Renal pelvis (tissue), 12 donors: ENCODE measurements at places on chromosomes 1 and 21. TPM values are rescaled to one million over a fixed set of nuclear protein-coding genes. Genes with fewer than 3 reads are reported as not detected.

LGR6 gene
- 1.1 TPM for polyA plus RNA-seq

KIF2C gene
- 30.8 TPM for polyA plus RNA-seq

FCRL5 gene
- 0.13 TPM for polyA plus RNA-seq

NADK gene
- polyA plus RNA-seq: 49.6 TPM

CACNA1E gene
- 0.76 TPM for polyA plus RNA-seq

OR2L8 gene
- not detected for polyA plus RNA-seq

SHE gene
- 12.4 TPM for polyA plus RNA-seq

- DNase-seq: no peak
These were observed 580.6 kb downstream of the PLA2G4A start for GRCh38 chr1:187409341-187409740.

DNA sequence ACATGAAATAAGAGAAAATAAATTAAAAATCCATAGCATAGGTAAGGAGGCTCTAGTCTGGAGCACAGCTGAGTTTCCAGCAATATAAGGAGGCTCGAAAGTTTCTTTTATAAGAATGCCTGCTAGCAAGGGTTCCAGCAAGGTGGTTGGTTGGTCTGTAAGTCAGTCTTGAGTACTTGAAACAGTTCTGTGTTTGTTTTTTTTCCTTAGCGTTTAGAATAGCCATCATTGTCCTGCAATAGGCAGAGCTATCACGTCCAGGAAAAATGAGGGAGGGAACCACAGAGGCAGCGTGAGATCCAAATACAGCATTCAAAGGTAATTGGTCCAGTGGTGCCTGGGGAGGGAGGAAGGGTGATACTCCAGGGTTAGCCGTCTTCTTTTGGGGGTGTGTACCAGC lies 8.4 kb downstream of the UBE2Q1 start:
- DNase-seq: no peak

DNA sequence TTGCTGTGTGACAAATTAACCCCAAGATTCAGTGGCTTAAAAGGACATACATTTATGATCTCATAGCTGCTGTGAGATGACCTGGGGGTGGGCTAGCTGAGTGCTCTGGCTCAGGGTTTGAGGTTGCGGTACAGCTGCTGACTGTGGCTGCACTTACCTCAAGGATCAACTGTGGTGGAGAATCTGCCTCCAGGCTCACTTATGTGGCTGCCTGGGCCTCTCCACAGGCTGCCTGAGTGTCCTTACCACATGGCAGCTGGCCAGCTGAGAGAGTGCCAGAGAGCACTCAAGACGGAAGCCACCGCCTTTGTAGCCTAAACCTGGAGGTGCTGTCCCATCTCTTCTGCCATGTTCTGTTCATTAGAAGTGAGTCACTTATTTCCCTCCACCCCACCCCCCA lies 5.7 kb downstream of the LRRC71 start:
- DNase-seq: no peak

DNA sequence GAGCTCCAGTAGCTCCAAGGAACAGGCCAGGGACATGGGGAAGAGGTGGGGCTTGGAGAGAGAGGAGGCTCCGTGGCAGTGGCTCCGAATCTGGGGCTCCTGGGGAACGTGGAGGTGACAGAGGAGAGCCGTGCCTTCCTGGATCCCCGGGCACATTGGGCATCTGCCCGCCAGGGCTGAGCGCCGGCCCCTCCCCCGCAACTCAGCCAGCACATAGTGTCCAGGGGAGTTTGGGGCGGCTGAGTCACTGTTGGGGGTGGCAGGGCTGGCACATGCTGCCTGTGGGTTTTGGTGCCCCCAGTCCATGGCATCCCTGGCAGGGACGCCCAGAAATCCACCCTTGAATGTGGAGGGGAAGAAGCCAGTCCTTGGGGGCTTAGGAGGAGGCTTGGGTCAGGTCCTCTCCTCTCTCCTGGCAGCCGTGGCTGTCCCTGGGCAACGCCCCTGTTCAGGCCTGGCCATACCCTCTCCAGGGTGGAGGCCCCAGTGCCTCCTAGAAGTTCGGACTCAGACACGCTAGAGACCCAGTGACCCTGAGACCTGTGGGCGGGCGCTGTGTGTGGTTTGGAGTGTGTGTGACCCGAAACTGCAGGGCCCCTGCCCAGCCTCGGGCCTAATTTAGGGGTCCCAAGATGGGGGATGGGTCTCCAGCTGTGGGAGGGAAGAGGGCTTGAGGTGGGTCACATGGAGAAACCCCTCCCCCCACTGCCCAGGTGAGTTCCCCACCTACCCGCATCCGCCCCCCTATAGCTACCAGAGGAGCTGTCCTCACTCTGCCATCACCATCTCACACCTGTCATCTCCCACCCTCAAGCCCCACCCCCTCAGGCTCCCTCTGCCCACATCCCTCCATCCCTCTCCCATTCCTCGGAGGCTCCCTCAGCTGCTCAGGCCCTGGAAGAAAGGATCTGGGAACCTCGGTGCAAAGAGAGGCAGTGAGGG lies 1.6 kb downstream of the HSPB7 start:
- DNase-seq: no peak

DNA sequence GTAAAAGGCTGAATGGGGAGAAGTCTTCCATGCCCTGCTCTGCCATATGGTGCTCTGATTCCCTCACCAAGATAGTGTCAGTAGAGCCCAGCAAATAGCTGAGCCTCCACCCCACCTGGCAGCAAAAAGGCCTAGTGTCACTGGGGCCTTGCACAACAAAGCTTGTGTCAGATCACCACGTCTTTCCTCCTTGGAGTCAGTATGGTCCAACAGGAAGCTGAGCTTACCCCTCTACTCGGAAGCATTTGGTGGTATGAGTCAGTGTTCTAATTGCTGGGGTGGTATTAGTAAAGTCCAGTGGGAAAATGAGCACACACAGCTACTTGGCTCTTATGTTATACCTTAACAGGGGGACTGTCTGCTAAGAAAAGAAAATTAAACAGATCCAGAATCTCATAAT lies 18.7 kb upstream of the RRP15 start:
- no peak for DNase-seq

- DNase-seq: no peak
These were observed 114.8 kb upstream of the BMP8A start for GRCh38 chr1:39376656-39377055.

GRCh38 chr1:206513312-206514111 lies 6.2 kb downstream of the RASSF5 start:
- no peak for DNase-seq
